Smooth muscle cell of the brain vasculature (primary cell): ENCODE measurements at places on chromosomes 5 and 9.

GRCh38 chr9:98808875-98809274, 1.4 kb downstream of the GALNT12 start:
- DNase-seq: no peak

- no peak for DNase-seq
Observed at GRCh38 chr9:17339156-17339555, 204.3 kb downstream of the CNTLN start.

GRCh38 chr5:132752581-132753125, 5.4 kb downstream of the CCNI2 start:
- no peak for DNase-seq

DNA sequence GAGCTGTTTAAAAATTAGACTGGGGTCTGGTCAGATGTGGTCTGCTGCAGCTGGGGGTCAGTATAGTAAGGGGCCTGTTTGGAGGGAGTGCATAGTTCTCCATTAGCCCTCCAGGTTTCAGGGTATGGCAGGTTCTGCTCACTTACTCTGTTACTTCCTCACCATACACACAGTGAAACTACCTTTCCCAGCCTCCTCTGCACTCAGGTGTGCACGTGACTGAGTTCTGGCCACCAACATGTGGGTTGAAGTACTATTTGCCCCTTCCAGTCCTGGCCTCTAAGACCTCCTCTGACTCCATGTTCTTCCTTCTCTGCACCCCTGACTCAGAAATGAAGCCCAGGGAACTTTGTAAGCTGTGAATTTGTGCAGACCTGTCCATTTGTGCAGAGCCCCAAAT, 190.5 kb upstream of the CLINT1 start:
- no peak for DNase-seq

DNA sequence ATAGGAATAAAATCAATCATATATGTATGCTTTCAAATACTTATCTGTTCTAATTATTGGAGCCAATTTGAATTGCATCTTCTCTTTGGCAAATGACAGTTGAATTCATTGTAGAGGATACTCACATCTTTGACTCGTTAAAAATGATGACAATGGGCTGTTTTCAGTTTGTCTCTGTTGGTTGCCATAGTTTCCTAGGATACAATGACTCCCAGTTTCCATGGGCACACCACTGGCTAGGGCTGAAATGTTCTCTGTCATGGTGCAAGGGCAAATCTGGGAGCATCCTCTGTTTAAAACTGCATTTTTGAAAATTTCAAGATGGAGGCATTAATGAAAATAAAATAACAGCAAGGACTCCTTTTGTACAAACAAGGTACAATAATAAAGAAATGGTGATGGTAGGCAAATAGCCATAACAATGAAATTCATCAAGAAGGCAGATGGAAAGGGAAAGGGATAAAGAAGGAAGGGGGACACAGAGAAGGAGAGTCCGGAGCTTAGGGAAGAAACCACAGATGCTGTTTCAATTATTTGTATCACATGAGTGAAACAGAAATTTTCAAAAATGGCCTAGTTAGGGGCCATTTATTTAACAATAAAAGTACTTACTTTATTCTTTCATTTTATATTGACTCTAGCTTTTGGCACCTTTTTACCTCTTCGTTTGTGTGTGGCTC, 378.8 kb upstream of the SEMA6A start:
- no peak for DNase-seq

GRCh38 chr9:128253140-128253990, 22.4 kb downstream of the GOLGA2 start:
- no peak for DNase-seq

DNA sequence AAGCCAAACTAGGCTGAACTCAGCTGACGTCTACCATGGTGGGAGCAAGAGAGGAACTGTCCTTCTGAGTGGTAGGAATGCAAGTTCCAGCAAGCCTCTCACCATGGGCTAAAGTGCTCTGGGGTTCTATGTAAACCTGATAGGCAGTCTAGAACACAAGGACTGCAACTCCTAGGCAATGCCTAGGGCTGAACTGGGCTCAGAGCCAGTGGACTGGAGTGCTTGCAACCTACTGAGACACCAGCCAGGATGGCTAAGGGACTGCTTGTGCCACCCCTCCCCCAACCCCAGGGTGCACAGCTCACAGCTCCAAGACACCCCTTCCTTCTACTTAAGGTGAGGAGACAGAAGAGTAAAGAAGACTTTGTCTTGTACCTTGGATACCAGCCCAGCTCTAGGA, 12.1 kb upstream of the RCL1 start:
- DNase-seq: no peak

GRCh38 chr9:70392189-70392588, 22.3 kb downstream of the KLF9 start:
- no peak for DNase-seq

- no peak for DNase-seq
Observed at GRCh38 chr9:17669206-17669605, 90.3 kb downstream of the SH3GL2 start.

DNA sequence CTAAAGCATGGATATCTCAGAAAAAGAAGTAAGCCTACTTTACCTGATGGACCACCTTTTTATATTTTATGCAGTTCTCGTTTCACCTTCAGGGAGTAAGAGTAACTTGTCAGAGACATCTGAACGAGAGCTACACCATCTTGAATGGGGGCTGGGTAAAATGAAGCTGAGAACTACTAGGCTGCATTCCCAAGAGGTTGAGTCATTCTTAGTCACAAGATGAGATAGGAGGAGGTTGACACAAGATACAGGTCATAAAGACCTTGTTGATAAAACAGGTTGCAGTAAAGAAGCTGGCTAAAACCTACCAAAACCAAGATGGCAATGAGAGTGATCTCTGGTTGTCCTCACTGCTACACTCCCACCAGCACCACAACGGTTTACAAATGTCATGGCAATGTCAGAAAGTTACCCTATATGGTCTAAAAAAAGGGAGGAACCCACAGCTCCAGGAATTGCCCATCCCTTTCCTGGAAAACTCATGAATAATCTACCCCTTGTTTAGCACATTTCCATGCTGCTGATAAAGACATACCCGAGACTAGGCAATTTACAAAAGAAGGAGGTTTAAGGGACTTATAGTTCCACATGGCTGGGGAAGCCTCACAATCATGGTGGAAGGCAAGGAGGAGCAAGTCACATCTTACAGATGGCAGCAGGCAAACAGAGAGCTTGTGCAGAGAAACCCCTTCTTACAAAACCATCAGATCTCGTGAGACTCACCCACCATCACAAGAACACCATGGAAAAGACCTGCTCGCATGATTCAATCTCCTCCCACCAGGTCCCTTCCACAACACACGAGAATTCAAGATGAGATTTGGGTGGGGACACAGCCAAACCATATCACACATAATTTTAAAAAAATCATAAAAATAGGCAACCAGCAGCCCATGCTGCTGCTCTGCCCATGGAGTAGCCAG, 62.5 kb downstream of the GIN1 start:
- DNase-seq: no peak

DNA sequence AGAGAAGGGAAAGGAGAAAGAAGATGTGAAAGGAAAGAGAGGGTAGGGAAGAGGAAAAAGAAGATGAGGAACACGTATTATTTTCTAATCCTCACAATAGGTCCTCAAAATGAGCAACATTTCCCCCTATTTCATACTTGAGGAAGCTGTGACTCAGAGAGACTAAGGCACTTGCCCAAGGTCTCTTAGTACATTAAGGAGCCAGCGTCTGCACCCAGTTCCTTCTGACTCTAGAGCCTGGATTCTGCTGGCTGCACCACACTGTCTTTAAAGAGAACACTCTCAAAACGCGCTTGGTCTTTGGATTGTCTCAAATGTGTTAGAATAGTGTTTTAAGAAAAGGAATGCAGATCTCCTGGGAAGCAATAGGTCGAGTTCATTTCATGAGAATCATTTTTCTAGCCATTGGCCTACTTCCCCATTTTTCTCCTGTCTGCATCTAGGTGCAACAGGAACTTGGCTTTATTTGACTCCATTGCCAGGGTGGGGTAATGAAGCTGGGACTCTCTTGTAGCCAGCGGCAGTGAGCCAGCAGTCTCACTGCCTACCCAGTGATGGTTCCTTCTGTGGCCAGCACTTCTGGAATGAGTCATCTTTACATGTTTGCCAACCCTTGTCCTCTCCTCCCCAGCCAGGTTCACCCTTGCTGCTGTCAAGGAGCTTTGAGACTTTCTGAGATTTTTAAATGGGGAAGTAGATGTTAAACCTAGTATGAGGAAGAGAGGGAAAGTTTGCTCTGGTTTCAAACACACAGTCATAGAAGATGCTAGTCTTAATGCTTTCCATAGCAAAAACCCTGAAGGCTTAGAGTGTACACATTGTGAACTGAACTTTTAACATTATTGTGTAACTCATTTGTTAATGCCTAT, 82.7 kb downstream of the DOCK8 start:
- DNase-seq: no peak

DNA sequence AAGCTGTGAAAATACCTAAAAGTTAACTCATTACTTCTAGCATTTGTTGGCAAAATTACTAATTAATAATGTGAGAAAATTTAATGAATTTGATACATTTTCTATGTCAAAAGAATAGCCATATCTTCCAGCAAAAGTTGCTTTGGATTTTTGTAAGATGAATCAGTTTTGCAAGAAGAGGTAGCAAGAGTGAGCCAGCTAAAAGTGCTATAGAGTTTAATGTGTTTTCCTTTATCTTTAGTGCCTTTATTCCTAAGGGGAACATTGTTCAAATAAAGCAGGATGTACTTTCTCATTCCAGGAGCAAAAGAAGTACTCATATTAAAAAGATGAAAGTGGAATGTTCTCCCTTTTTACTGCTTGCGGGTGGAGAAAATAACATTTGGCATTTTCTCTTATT, 622.2 kb downstream of the ANXA1 start:
- no peak for DNase-seq

- no peak for DNase-seq
Observed at GRCh38 chr5:10836986-10837385, 76.0 kb upstream of the DAP start.

DNA sequence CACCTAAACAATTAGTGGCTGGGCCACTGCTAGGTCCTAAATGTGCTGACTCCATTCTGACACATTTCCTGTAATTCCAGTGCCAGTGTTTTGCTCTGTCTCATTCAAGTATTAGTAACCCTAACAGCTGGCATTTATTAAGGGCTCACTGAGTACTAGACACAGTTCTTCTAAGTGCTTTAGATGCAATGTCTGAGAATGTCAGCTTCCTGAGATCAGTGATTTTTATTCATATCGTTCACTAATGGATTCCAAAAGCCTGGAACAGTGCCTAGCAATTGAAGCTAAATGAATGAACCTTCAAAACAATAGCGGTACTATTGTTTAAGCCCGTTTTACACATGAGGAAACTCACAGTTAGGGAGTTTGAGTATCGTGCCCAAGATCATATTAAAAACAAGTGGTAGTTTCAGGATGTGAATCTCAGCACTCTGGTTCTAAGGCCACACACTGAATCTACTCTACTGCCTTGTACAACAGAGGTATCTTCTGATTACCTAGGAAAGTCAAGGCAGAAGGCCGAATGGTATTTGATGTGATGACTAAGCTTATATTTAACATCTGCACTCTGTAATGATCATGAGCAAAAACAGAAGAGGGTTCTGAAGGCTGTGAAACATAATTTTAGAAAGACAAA, 304.0 kb downstream of the PJA2 start:
- peak; percentile 58 for DNase-seq

DNA sequence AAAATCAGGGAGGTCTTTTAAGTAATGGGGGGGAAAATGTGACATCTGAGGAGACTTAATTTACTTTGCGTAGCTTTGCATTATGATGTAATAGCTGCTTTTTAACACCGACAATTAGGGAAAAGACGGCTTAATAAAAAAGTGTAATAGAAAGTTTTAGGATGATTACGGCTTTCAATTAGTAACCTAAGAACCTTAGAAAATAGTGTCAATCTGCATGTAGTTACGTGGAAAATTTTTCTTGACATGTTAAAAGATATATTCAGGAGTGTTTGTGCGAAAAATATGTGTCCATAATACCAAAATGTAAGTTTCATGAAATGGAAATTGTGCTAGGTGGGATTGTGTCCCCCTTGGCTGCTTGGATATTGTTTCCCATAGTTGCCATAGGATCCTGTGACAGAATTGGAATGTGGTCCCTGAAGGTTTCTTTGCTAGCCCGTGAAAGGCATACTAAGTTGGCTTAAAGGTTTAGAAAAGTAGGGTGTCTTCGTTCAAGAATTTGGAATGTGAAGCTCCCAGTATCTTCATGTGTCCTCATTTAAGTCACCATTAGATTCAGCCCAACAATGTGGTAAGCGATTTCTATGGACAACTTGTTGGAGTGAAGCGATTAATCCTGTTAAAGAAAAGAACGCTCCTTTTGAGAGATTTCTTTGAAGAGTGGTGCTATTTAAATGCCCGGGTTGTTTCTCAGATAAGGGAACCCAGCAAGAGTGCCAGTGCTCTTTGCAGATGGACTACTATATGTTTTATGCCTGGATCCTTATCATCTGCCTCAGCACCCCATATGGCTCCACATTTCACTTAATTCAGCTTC, 2.0 kb downstream of the RGMB start:
- no peak for DNase-seq

DNA sequence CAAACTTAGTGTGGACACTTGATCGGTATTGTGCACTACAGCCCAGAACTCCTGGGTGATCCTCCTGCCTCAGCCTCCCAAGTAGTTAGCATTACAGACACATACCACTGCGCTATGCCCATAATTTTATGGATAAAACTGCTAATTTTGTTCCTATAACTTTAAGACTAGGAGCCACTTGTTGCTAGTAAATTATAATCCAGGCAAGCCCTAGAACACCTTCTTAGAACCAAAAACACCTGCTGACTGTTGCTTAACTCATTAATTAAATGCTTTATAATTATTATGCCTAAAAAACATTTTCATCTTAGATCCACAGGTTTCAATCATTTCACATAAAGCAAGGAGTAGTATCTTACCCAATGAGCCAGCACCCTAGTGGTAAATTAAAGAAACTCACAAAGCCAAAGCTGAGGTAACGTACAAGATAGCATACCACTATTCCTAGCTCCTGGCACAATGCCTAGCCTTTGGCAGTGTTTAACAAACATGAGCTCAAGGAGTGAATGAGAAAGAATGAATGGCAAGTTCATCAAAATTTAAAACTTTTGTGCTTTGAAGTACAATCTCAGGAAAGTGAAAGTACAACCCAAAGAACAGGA, 5.4 kb downstream of the MRPS27 start:
- no peak for DNase-seq

DNA sequence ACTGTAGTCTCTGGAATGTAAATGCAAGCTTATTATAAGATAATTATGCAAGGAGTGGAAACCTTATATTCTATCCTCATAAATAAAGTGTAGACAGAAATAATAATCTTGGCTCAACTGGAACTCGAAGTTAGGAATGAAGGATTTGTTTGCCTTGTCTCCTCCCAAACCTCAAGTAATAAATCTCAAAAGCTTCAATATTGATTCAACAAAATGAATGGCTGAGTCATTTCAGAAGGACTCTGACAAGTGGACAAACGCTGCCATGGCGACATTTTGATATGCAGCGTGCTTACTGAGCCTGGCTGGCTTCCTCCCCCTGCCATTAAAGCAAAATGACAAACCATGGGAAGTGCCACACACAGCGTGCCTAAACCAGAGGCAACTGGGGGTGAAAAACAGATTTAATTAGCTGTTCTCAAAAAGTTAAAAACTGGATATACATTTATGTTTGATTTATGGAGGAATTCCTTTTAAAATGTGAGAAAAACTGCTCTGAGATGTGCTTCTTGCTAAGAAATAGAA, 10.5 kb upstream of the ADGRV1 start:
- no peak for DNase-seq
